ENCODE measurements at places on chromosomes 11 and 22.

GRCh38 chr22:48478124-48478523 lies 1349.5 kb downstream of the BRD1 start:
- no peak for DNase-seq

DNA sequence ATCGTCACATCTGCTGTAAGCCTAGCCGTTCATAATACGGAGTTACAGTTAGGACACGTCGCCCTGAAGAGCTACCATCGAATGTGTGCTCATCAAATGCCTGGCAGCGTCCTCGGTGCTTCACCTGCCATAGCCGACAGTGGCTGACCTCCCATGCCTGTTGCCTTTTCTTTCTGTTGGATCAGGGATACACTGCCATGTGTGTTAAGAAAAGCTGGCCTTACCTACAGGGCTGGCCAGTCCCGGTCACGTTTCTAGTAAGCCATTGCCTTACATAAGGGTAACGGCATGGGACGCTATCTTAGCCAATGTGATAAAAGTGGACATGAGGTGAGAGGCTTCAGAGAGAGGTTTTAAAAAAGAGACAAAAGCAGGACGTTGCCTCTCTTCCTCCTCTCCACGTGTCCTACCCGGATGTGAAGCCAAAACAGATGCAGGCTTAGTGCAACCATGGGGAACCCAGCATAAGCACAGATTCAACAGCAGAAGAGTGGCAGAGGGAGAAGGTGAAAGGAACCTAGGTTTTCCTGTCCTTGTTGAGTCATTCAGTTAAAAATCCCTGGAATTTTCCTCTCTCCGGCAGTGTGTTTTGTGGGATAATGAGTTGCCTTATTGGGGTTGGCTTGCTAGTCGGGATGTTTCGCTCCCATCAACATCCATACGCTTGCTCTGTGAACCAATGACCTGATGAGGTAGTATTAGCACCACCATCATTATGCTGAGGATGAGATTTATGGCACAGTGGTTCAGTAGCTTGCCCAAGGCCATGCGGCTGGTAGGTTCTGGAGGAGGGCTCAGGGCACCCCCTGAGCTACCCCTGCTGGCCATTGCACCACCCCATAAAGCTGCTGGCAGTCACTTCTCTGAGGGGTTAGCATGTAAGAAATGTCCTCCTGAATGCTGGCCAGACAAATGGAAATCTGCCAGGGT lies 67.4 kb upstream of the B3GAT1 start:
- no peak for DNase-seq

GRCh38 chr11:120108154-120108784 lies 29.6 kb downstream of the TRIM29 start:
- DNase-seq = peak; percentile 46

DNA sequence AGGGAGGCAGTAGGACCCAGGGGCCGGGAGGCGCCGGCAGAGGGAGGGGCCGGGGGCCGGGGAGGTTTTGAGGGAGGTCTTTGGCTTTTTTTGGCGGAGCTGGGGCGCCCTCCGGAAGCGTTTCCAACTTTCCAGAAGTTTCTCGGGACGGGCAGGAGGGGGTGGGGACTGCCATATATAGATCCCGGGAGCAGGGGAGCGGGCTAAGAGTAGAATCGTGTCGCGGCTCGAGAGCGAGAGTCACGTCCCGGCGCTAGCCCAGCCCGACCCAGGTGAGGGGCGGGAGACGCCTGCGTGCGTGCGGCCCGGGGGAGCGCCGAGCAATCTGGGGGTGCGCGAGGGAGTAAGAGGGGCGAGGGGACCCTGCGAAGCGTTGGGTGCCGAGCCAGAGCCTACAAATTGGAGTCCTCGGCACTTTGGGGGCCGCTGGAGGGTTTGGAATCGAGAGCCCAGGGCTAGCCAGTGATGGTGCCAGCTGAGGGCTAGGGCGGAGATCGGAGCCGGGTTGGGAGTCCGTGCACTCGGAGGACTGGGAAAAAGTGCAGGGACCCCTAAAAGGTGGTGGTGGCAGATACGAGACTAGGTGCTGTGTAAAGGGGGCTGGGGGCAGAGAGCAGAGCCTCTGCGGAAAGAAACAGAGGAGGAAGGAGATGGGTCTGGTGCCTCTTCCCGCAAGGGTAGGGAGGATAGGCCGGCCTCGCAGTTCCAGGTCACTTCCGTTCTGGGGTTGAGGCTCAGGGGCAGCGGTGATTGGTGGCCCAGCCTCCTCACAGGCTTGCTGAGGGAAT lies at the start of gene SERPINH1:
SERPINH1 (plus strand) TSS at position 206 of the 788 bp plus-strand sequence. CDS start 4,097 bp downstream, outside the sequence.
- peak; percentile 60 for DNase-seq

GRCh38 chr11:131136486-131136885 lies 220.2 kb upstream of the SNX19 start:
- DNase-seq = no peak

DNA sequence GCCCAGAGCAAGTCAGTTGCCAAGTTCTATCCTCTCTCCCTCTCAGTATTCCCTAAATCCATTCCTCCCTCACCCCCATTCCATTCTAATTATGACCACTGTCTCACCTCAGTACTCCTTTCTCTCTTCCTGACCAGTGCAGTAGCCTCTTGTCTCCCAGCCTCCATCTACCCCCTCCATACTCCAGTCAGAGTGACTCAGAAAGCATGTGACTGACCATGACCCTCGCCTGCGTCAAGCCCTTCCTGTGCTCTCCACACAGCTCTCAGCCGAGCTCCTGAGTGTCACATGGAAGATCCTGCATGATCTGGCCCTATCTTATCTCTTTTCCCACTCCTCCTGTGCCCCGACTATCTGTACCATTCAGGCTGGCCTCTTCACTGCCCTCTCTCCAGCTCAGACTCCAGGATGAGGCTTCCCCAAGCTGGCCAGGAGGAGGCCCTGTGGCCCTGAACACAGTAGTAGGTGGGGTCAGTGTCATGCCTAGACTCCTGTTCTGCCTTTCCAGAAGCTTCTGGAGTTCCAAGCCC lies 42.6 kb downstream of the NEU3 start:
- no peak for DNase-seq

DNA sequence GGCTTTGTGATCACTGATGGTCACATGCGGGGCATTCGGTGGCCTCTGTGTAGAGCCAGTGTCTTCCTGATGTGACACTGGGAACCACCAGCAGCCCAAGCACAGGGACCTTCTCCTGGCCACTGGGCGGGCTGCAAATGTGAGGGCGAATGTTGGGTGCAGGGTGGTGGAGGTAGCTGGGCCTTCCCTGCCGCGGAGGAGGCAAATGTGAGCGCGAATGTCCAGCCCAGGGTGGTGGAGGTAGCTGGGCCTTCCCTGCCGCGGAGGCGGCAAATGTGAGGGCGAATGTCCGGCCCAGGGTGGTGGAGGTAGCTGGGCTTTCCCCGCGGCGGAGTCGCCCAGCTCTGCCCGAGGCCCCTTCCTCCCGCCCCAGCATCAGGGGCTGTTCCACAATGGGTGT lies 23.3 kb downstream of the PTDSS2 start:
- no peak for DNase-seq

DNA sequence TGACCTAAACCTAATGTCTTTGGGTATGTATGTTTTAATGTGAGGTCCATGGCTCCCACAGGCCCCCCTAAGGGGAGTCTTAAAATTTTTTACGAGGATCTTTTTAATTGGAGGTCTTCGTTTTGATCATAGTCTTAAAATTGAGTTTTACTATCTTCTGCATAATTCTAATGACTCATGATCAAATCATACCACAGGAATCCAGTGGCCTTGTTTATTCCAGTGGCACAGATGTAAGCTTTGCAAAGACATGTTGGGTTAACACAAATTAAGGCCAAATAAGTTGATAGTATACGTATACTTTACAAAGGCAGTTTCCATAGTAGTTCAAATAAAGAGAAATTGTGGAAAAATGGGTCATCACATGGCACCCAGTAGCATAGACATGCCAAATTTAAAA lies 33.9 kb upstream of the FJX1 start:
- no peak for DNase-seq

GRCh38 chr11:102799681-102800340 lies 1.9 kb upstream of the MMP1 start:
- no peak for DNase-seq

GRCh38 chr11:13595166-13595565 lies 73.3 kb upstream of the FAR1 start:
- no peak for DNase-seq

- DNase-seq = no peak
These were observed 21.0 kb downstream of the WEE1 start for GRCh38 chr11:9594267-9595046.

- DNase-seq = no peak
These were observed 50.4 kb upstream of the CD82 start for GRCh38 chr11:44515048-44515447.

- no peak for DNase-seq
These were observed 5.9 kb upstream of the DNAJB13 start for GRCh38 chr11:73944901-73945300.

GRCh38 chr22:19121631-19122142 lies 525 bp downstream of the DGCR2 start:
- DNase-seq = peak; percentile 22

DNA sequence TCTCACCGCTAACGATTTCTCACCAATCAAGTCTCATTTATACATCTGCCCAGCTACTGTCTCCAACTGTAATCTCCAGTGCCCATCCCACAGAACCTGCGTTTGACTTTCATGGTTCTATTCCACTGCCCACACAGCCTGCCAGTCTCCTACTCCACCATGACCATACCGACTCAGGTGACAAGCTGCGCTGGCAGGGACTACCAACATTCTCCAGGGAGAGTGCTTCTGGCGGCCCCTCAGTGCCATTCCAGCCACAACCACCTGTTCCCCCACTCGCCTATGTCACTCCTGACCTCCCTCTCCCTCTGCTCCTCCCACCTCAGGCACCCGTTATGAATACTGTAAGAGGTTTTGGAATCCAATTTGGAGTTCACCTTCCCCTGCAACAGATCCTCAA lies 108.5 kb upstream of the BID start:
- no peak for DNase-seq

DNA sequence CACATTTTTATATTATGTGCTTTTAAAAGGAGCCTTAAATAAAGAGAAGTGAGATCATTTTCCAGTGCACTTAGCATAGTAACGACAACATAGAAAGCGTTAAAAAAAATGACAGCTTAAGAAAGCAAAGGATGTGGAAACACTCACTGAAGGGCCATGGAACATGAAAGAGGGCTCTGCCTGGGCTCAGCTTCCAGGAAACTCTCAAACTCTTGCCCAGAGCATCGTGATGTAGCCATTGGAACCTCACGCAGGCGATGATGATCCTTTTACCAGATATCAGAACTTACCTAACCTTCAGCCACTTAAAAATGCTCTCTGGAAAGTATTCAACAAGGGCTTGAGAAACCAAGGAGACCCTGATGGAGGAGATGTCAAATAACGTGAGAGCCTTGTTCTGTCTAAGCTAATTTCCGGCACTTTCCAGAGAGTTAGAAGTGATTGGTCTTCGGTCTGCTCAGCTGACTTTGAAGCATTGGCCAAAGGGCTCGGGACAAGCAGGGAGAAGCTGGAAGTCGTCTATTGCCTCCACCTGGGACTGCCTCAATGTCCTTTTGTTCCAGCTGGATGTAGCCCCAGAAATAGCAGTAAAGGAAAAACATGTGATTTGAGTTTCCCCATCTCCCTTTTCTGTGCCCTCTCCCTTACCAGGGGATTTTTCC lies 21.5 kb upstream of the ETS1 start:
- no peak for DNase-seq

DNA sequence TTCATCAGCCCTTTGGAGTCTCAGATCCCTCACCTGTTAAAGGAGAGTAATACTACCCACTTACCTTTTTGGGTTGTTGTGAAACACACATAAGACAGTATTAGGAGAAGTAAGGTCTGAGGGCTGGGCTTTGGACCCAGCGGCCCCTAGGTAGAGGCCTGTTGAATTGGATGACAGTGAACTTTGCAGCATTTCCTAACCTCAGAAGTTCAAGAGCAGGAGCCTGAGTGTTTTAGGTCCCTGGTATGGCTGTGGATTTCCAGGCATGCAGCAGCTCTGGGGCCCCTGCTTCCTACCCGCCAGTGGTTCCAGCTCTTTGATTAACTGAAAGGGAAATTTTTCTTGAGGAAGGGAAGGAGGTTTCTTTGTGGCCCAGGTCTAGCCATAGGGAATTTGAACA lies 58.9 kb downstream of the TEAD1 start:
- no peak for DNase-seq

DNA sequence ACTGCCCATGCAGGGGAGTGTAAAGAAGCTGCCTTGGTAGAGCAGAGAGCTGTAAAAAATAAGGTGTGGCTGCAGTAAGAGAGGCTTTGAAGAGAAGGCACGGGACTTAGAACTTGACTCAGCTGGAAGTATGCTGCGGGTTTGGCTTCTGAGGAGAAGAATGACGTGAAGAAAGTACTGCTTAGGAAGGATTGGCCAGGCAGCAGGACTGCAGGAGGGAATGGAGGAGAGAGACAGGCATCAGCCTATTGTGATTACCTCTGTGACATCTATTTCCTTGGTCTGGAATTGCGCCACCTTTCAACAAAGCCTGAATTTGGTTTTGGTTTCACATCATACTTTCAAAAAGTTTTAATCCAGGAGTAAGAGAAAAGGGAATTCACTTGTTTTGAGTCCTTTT lies 22.5 kb downstream of the PRRG4 start:
- DNase-seq = no peak

DNA sequence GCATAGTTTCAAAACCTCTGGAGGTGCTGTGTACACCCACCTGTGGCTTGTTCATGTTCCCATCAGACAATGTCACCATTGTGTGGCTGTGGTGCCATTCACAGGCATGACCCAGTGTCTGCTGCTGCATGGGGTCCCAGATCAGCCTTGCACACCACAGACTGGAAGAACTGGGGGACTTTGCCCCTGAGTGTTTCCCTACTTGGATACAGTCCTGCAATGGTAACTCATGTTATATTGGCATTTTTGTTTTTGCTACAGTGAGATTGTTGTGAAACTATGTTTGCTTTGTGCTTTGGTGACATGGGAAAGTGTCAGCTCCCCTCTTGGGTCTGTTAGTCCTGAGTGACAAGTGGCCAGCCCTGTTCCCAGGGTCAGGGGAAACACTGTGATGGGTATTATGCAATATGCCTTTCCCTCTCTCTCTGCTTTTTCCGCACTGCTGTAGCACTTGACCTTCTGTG lies 108.8 kb downstream of the NAV2 start:
- no peak for DNase-seq

DNA sequence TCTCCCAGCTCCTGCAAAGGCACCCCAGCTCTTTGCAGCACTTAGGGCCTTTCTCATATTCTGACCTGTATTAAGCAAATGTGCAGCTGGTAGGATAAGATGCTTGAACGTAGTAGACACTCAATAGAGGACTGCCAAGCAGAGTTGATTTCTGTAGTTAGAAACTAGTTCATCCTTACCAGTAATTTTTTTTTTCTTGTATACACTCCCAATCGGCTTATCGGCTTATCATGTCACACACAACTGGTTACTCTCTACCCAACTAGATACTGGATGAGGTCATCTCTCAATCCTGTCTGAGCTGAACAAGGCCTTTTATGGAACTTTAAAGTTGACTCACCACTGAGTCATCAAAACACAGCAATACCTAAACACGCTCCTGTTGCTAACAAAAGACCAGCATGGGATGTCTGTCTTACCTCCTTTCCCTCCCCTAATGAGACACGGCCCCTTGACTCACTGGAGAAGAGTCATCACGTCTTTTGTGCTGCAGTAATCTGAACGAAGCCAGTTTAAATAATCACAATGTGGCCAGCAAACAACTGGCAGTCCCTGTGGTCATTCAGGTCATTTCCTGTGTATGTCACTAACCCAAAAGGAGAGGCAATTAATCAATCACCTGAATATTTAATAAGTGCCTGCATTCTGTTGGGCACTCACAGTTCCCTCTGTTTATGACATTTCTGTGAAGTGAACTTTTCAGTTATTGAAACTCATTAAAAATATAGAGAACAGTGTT lies 7.5 kb upstream of the WEE1 start:
- DNase-seq = peak; percentile 28

Data from stimulated activated CD4-positive, alpha-beta T cell treated with anti-CD3 and anti-CD28 coated beads, Interleukin-4, amount 100 ng/mL, for 48 hours (primary cell).